ENCODE measurements at places on chromosomes 11 and 22.

DNA sequence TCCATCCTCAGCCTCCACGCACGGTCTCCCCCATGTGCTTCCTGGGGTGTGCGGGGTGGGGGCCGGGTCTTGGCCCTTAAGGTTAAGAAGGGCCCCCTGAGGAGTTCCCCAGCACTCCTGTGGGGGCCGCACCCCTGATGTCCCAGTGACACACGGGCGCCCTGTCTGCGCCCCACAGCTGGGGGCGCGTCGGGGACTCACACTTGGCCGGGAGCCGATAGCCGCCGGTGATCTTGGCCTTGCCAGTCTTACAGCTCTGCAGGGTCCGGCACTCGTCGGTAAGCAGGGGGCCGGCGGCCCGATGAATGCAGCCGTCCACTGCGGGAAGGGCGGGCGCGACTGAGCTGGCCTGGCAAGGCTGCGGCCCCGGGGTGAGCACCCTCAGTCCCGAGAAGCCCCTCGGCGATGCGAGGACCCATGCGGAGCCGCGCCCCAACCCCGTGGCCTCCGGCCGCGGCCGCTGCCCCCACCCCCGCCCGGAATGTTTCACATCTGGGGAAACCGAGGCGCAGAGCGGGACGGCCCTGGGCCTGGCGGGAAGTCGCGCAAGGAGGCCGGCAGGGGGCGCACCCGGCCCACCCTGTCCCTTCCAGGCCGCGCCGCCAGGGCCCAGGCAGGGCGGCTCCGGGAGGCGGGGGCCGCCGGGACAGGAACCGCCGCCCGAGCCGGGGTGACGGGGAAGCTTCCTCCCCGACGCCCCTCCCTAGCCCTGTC lies 13.9 kb downstream of the OTUB1 start:
- DNase-seq, result no peak

- no peak for DNase-seq
Measured at GRCh38 chr11:95419915-95420314, 188.9 kb upstream of the SESN3 start.

GRCh38 chr11:6079463-6079862 lies 28.0 kb upstream of the OR56B4 start:
- DNase-seq, result no peak

- no peak for DNase-seq
Measured at GRCh38 chr11:7499081-7499480, 13.8 kb downstream of the OLFML1 start.

DNA sequence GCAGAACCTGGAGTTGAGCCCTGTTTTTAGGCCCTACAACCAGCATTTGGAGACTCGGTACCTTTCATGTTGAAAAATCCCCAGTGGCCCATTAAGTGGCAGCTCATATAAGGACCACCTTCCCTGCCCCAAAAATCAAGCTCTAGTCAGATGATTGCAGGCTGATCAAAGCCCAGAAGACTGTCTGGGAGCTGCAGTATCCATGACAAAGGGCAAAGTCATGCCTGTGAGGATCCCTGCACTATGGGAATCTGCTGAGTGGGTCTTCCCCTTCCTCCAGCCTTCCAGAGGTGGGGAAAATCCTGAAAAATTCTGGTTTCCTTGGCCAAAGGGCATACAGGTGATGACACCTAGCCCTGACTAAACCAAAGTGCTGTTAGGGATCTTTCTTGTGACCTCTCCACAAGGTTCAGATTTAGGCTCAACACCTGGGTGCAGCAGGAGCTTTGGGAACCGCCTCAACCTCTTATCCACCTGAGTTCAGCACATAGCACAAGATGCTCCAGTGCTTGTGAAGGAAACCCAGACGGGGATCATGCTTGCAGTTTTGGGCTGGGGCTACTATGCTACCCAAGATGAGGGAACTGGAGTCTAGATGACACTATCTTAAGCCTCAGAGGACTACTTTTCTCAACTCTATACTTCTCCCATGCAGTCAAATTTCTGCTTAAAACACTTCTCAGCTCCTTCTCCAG lies 1.2 kb upstream of the TRIM3 start:
- DNase-seq, result no peak

GRCh38 chr22:33427461-33427860 lies 369.3 kb upstream of the SYN3 start:
- no peak for DNase-seq

DNA sequence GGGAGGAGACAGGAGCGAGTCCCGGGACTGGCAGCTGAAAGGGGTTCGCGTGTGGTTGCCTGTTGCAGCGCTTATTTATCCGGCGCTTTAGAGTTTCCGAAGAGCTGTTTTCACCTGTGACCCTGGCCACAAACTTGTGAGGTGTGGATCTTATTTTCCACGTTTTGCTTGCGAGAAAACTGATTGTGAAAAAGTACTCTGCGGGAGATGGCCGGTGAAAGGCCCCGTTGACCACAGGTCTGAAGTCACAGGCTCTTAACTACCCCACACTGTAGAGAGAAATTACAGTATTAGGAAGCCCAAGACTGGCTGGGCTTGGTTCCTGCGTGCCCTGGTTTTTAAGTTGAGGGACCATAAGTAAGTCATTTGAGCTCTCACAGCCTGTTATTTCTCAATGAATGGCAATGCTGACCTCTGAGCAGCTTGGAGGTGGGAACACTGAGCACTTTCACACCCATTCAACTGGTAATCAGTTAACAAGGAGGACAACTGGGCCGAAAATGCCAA lies 379 bp upstream of the RAB38 start:
- DNase-seq, result no peak

- DNase-seq, result no peak
Measured at GRCh38 chr11:78391424-78391823, 26.2 kb downstream of the GAB2 start.

- DNase-seq, result no peak
Measured at GRCh38 chr11:9708544-9708943, 44.7 kb downstream of the SWAP70 start.

DNA sequence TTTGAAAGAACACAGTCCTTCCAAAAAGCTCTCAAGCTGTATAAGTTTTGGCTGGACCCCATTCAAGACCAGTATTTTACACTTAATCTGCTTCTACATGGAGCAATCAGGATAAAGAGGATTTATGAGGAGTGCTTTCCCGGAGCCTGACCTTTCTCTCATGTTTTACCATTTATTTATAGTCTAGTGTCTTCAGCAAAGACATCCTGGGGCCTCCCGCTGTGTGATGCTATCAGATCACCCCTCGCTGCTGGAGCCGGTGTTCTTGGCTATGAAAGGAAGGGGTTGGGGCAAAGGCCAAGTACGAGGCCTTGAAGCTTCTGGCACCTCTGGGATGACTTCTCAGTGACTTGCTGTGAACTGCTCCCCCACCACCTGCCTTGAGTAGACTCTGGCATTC lies 189.6 kb downstream of the ADAMTS15 start:
- no peak for DNase-seq

GRCh38 chr11:70899616-70900015 lies 352.8 kb downstream of the SHANK2 start:
- DNase-seq, result no peak

GRCh38 chr22:42074132-42074811 lies at the start of gene PHETA2:
Gene PHETA2, plus strand, starts transcription at chr22:42074248. Its CDS starts 3,046 bp downstream, at chr22:42077294.
- DNase-seq, result peak; percentile 49

DNA sequence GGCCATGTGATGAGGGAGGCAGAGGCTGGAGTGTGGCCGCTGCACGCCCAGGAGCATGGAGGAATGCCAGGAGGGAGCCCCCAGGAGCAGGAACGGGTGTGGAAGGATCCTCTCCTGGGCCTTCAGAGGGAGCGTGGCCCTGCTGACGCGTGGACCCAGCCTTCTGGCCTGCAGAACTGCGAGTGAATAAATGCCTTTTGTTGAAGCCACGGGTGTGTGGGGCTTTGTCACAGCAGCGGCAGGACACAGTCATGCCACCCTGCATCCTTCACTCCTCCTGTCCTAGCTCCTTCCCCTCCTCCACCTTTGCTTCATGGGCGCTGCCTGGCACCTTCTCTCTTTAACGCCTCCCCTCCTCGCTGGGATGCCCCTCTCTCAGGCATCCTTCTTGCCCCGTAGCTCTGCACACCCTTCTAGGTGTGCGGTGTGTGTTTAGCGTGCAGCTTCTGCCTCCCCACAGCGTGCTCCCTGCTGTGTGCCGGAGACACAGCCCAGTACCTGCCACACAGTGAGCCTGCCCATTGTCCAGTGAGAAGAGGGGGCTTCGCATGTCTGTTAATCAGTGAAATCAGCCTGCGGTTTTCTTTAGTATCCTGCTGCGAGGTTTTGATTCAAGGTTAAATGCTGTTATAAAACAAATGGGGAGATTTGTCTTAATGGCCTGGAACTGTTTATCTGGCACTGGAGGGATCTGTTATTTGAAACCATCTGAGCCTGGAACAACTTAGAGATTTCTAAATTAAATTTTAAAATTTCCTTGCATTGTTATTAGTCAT lies 459.6 kb downstream of the TBC1D22A start:
- DNase-seq, result peak; percentile 88

DNA sequence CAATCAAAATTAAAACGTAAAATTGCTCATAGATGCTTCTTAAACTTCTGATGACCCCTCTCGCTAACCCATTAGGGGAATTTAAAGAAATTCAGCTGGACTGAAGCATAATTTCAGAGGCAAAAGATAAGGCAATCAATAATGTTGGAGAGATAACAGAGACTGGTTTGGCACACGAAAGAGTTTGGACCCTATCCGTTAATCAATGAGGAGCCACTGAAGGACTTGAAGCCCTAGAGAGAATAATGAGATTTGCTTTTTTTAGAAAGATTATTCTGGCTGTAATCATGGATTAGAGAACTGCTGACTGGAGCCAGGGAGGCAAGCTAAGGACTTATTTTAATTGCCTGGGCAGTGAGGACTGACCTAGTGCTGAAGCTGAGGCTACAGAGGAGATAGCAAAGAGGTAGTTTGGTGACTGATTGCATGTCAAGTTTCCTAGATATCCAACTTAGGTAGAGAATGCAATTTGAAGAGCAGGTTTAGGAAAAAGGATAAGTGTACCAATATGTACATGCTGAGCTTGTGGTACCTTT lies 11.9 kb upstream of the ARHGAP42 start:
- DNase-seq, result no peak

DNA sequence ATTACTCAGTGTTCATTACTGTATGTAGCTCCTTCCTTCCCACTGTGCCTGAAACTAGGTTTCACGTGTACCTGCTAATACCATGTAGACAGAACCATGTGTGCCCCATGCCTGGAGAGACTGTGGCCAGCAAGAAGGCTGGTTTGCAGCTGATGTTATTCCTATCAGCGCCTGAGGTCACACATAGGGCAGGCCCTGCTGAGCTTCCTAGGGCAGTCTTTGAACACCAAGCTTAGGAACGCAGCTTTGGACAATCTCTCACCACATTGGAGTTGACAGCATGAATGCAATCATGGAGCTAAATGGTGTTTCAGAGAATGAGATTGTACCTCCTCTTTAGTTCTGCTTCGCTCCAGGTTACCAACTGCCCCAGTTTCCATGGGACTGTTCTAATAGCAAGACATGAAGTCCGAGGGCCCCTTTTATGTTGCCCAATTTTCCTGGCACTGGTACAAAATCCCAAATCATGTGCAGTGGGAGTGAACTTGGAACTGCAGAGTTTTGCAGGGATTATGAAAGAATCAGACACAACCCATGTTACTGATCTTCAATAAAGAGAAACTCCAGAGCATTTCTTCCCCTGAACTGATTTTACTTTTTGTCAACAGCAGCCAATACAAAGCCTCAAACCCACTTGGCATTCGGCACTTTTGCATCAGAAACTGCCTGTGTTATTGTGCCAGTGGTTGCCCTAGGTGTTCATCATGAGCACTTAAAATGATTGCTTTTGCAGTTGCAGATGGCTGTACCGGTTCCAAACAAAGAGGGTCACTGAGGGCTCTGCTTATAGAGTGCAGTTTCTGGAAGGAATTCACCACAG lies 154.2 kb upstream of the TTC12 start:
- DNase-seq, result peak; percentile 29

DNA sequence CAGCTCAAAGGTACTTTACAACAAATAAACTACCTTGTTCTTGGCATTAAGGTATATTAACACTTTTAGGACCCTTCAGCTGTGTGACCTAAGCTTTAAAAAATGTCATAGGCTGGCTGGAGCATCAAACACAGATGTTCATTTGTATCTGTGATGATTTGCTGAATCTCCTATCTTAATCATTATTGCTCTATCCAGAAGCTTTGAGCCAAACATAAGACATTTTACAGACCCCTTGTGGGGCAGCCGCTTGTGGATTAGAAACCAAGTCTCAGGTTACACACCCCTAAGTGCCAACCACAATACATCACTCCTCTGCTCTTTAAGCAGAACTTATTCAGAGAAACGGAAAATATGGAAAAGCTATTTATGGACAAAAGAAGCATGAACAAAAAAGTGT lies 394.2 kb upstream of the CCDC90B start:
- DNase-seq, result no peak

GRCh38 chr11:108498046-108498815 lies at the start of gene POGLUT3:
Gene POGLUT3, minus strand, starts transcription at chr11:108498384. Its CDS starts 18 bp downstream, at chr11:108498366.
- DNase-seq, result peak; percentile 85

GRCh38 chr11:22556381-22556780 lies 69.2 kb downstream of the FANCF start:
- no peak for DNase-seq

- peak; percentile 44 for DNase-seq
Measured at GRCh38 chr11:61752117-61752924, at the start of gene MYRF. Gene MYRF, plus strand, starts transcription at chr11:61752636. Its CDS starts 109 bp downstream, at chr11:61752745.

GRCh38 chr11:22728600-22729389 lies 62.4 kb downstream of the GAS2 start:
- peak; percentile 2 for DNase-seq

- DNase-seq, result peak; percentile 7
Measured at GRCh38 chr22:46681010-46681409, 57.0 kb downstream of the CERK start.

DNA sequence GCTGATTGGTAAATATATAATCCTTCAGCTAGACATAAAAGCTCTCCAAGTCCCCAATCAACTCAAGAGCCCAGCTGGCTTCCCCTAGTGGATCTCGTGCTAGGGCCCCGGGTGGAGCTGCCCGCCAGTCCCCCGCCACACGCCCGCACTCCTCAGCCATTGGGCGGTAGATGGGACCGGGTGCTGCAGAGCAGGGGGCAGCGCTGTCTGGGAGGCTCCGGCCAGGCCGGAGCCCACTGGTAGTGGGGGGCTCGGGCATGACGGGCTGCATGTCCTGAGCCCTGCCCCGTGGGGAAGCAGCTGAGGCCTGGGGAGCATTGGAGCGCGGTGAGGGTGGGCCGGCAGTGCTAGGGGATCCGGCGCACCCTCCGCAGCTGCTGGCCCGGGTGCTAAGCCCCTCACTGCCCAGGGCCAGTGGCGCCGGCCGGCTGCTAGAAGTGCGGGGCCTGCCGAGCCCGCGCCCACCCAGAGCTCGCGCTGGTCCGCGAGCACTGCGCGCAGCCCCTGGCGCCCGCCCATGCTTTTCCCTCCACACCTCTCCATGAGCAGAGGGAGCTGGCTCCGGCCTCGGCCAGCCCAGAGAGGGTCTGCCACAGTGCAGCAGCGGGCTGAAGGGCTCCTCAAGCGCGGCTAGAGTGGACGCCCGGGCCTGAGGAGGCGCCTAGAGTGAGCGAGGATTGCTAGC lies 1680.6 kb upstream of the RAG2 start:
- no peak for DNase-seq
